ENCODE measurements at places on chromosomes 6 and 20. TPM values are rescaled to one million over a fixed set of nuclear protein-coding genes. Genes with fewer than 3 reads are reported as not detected.

The MATN4 gene
- total RNA-seq = 0.28 TPM

The PAK5 gene
- total RNA-seq = not detected

The MYB gene
- 9.0 TPM for total RNA-seq

The IL20RA gene
- total RNA-seq = not detected

The HLA-DOB gene
- total RNA-seq = 2.0 TPM

DNA sequence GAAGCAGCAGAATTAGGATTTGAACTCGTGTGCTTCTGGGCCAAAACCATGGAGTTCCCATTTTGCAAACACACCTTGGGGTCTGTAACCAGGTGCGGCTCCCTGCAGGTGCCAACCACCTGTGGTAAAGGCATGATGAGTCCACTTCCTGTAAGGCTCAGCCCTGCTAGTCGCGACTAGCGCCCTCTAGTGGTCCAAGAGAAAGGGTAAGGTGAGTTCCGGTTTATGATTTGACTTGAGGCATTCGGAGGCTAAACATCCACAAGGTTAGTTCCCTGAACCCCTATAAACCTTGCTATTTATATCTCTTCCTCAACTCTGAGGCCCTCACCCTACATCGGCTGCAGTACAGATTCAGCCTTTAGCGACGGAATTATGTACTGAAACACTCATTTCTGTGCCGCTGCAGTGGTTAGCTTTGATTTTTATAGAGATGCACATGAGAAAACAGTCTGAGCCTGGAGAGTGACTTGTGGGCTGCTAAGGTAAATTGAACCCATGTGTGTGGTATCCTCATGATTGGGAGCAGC lies 173.4 kb downstream of the PLCB1 start:
- no peaks in the 10 kb centered on the region for H3K27me3 ChIP-seq
- peaks cover 24% of the 10 kb centered on the region for H3K4me1 ChIP-seq
- H3K27ac ChIP-seq = no peak overlapping the region
- DNase-seq = peak; percentile 64
- H3K4me3 ChIP-seq = no peak overlapping the region

DNA sequence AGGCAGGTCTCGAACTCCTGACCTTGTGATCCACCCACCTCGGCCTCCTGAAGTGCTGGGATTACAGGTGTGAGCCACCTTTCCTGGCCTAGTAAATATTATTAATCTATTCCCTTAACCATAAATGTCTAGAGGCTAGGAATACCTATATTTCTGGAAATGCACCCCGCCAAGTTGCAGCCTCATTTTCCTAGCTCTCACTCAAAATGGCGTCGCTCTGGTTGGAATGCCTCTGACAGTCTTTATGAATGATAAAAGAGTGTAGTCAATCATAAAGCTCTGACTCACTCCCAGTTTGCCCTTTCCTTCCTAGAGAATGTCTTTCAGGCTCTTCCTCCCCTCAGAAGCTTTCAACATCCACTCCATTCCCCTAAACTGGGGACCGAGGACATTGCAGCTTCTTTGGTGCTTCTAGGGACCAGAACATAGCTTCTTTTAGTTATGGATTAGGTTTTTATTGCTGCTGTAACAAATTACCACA lies 14.1 kb upstream of the TRIM26 start:
- no peak for DNase-seq
- H3K27me3 ChIP-seq = no peaks in the 10 kb centered on the region
- H3K4me1 ChIP-seq = no peaks in the 10 kb centered on the region
- no peak overlapping the region for H3K27ac ChIP-seq
- H3K36me3 ChIP-seq = no peaks in the 10 kb centered on the region

DNA sequence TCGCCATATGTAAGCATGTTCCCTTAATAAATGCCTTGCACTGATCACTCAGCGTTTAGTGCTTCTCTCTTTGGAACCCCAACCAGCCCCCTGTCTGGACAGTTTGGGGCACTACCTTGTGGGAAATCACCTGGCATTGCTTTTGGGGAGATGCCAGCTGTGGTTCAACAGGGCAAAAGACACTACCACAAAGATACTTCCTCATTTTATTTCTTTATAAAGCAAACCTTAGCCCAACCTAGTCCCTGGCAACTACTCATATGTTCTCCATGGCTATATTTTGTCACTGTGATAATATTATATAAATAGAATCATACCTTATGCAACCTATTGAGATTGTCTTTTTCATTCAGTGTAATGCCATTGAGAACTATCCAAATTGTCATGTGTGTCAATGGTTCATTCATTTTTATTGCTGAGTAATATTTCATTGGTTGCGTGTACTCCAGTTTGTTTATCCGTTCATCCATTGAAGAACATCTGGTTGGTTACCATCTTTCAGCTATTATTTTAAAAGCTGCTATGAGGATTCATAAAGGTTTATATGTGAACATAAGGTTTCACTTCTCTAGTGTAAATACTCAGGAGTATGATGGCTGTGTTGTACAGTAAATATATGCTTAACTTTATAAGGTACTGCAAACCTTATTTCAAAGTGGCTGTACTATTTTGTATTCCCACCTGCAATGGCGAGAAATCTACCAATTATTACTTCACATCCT lies 114.8 kb downstream of the MOXD1 start:
- no peak overlapping the region for H3K4me3 ChIP-seq
- H3K4me1 ChIP-seq = no peaks in the 10 kb centered on the region
- no peak overlapping the region for H3K27ac ChIP-seq
- H3K27me3 ChIP-seq = peaks cover 52% of the 10 kb centered on the region
- H3K36me3 ChIP-seq = no peaks in the 10 kb centered on the region
- no peak for DNase-seq

DNA sequence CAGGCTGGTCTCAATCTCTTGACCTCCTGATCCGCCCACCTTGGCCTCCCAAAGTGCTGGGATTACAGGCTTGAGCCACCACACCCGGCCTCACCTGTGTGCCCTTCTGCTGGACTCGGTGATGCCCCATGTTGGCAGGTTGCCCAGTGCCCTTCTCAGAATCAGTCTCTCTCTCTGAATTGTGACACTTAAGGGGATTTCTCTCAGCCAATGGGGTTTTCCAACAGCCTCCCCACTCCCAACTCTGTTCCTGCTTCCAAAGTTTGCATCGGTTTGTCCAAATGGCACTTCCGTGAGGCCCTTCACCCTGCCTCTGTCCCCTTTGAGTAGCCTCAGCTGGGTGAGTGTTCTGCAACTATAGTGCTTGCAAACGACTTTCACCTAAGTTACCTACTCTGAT lies 3.1 kb upstream of the MRPS10 start:
- H3K4me3 ChIP-seq = no peak overlapping the region
- peaks cover 13% of the 10 kb centered on the region for H3K4me1 ChIP-seq
- H3K27ac ChIP-seq = no peak overlapping the region

DNA sequence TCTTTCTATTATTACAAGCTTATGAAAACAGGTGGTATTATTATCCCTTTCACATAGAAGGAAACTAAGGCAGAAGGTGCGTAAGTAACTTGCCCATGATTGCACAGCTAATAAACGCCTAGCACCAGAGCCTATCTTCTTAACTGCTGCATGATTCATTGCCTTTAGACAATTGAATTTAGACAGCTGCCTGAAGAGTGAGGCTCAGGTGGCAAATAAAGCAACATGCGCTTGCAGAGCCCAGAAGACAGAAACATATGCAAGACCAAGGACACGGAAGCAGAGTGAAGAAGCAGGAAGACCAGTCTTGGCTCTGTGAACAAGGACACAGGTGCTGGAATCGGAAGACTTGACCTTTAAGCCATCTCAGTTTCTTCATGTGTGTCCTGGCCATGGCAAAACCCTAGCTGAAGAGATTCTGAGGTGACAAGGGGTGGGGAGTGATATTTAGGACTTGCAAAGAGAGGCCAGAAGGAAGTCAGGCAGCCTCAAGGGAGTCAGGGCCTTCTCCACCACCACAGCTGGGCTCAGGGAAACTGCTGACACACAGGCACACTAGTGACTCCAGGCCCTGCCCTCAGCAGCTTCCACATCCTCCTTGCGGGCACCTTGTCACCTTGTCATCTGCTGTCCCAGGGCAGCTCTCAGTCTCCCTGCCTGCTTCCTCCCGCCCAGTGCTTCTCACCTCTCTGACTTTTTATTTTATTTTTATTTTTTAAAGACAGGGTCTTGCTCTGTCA lies 91.7 kb upstream of the SLC22A16 start:
- H3K4me1 ChIP-seq = no peaks in the 10 kb centered on the region
- H3K27ac ChIP-seq = no peak overlapping the region
- H3K4me3 ChIP-seq = no peak overlapping the region
- no peaks in the 10 kb centered on the region for H3K27me3 ChIP-seq
- DNase-seq = no peak
- no peaks in the 10 kb centered on the region for H3K36me3 ChIP-seq

DNA sequence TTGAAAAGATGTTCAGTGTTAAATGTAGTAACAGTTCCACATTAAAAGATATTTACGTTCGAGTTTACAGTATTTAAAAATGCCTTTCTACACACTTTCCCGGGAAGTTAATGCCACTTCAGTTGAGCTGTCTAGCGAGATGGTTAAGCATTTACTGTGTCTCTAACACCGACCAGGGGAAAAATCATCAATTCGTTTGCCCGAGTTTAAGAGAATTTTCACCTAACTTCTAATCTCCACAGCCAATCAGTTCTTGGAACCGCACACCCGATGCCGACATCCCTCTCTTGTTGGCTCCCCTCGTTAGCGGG lies 58.2 kb downstream of the FAM217A start:
- no peak for DNase-seq
- H3K4me1 ChIP-seq = peaks cover 26% of the 10 kb centered on the region
- H3K4me3 ChIP-seq = peak overlapping the region; percentile 92
- peak overlapping the region; percentile 97 for H3K27ac ChIP-seq

DNA sequence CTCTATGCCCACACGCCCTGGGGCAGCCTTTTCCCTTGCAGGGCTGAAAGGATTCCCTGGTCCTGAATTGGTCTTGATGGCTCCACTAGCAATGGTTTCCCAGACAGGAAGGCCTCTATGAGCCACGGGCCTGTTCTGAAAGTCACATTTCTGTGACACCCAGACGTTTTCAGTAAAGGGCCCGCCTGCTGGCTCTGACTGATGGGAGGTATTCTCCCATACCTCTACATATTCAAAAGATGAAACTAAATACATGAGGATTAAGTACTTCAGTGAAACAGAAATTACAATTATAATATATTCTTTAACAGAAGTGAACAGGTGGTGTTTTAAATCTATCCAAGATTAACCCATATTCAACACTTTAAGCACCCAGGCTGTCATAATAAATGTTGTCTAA lies 629.8 kb downstream of the CDH26 start:
- no peak for DNase-seq
- H3K36me3 ChIP-seq = no peaks in the 10 kb centered on the region
- H3K27me3 ChIP-seq = no peaks in the 10 kb centered on the region

GRCh38 chr6:54910921-54911320 lies 64.3 kb downstream of the FAM83B start:
- H3K27me3 ChIP-seq = no peaks in the 10 kb centered on the region
- peaks cover 20% of the 10 kb centered on the region for H3K4me1 ChIP-seq
- no peak overlapping the region for H3K4me3 ChIP-seq

DNA sequence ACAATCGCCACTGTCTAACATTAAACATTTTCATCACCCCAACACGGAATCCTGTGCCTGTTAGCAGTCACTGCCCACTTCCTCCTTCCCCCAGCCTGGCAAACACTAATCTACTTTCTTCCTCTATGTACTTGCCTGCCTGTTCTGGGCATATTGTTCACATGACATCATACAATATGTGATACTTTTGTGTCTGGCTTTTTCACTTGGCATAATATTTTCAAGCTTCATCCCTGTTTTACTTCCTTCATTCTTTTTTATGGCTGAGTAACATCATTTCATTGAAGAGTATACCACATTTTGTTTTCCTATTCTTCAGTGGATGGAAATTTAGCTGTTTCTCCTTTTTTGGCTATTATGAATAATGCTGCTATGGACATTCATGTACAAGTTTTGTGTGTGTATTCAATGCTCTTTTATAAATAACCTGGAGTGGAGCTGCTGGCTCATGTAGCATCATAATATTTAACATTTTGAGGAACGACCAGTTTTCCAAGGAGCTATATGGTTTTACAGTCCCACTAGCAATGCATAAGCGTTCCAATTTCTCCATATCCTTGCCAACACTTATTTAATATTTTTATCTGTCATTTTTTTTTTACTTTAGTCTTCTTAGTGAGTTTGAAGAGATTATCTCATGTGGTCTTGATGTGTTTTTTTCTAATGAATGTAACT lies 360.1 kb downstream of the HDGFL1 start:
- H3K36me3 ChIP-seq = no peaks in the 10 kb centered on the region
- no peaks in the 10 kb centered on the region for H3K4me1 ChIP-seq
- no peaks in the 10 kb centered on the region for H3K27me3 ChIP-seq

DNA sequence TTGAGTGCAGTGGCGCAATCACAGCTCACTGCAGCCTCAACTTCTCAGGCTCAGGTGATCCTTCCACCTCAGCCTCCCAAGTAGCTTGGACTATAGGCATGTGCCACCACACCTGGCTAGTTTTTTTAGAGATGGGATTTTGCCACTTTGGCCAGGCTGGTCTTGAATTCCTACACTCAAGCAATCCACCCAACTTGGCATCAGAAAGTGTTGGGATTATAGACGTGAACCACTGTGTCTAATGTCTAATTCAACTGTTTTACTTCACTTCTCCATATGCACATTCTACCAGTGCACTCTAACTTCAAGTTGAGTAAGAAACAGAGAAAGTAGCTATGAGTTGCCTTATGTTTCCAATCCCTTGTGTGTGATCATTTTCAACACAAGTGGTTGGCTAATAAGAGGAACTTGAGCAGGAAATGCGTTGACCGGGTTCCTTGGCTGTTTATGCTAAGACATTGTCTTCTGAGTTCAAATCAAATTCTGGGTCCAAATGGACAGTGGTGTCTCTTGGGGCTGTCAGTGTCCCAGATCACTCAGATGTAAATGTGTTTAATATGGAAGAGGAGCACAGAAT lies 23.9 kb downstream of the ZNF337 start:
- H3K27ac ChIP-seq = no peak overlapping the region
- H3K4me3 ChIP-seq = no peak overlapping the region
- no peaks in the 10 kb centered on the region for H3K4me1 ChIP-seq
- no peak for DNase-seq

DNA sequence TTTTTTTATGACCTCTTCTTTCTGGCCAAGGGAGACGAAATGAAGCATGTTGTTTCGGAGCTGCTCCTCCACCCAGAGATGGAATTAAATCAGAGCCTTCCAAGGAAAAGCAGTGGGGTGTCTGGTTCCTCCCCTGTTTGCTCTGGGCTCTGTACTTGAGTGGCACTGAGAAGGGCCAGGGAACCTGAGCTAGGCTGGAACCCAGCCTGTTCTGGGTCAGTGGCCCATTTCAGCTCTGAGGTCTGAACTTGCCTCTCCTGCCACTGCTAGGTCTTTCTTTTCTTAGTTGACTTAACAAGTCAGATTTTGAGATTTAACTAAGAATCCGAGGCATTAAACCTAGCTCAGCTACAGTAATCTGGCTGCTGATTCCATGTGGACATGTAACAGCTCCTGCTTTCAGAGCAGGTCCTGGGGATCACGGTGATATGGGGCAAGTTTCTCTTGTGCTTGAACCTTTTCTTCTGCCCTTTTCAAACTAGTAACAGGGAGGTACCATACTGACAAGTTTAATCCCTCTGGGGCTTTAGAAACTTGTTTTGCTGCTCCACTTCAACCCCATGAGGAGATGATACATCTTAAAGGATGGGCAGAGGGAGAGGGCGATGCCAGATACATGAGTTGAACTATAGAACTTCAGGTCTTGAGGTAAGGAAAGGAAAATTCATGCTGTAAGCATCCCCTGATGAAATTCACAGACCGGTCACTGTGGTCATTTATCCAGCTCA lies 101.1 kb downstream of the SLC24A3 start:
- peak overlapping the region; percentile 53 for H3K27ac ChIP-seq
- no peaks in the 10 kb centered on the region for H3K36me3 ChIP-seq
- no peak for DNase-seq

- no peak overlapping the region for H3K27ac ChIP-seq
- DNase-seq = no peak
- H3K4me1 ChIP-seq = no peaks in the 10 kb centered on the region
- H3K4me3 ChIP-seq = no peak overlapping the region
- H3K36me3 ChIP-seq = no peaks in the 10 kb centered on the region
These were observed 73.9 kb upstream of the ZNFX1 start for GRCh38 chr20:49351775-49352174.
